LHCN-M2 (cell line): ENCODE measurements at places on chromosomes 5 and 9. TPM values are rescaled to one million over a fixed set of nuclear protein-coding genes. Genes with fewer than 3 reads are reported as not detected.

DNA sequence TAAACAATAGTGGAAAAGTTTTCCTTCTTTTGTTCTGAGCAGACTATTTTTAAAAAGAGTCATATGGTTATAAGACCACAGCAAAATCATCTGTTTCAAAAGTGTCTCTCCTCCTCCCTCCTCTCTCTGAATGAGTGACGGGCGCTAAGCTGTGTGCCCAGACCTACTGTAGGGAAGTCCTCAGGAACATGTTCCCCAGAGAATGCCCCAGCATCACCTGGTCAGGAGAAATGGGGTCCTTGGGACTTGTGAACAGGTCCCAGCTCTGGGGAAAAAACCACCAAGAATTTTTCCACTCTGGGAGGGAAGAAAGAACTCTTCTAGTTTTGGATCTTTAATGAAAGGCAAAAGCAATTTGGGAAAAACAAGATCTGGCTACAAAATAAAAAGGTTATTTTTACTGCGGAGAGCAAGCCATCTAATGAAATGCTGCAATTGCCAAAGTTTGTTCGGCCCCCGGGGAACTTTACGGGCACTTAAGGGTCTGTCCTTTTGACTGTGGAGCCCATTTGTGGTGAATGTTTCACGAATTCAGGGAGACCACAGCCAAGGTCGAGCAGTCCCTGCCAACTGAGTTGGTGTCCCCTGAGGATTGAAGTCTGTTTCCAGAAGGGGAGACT, 25.9 kb downstream of the BOD1 start:
- no peak for DNase-seq

DNA sequence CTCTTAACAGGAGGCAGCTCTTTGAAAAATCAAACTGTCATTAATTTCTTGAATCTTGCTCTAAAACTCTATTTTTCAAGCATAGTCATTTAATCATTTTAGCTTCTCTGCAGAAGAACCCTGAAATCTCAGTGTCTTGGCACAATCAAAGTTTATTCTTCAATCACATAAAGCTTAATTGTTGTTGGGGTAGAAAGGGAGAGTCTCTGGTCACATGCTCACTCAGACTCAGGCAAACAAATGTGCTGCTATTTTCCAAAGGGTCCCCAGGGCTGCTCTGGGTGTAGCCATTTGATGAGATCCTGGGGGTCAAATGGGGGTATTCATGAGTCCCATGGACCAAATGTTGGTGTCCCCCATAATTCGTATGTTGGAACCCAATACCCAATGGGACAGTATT, 114.8 kb downstream of the MSX2 start:
- no peak for DNase-seq

DNA sequence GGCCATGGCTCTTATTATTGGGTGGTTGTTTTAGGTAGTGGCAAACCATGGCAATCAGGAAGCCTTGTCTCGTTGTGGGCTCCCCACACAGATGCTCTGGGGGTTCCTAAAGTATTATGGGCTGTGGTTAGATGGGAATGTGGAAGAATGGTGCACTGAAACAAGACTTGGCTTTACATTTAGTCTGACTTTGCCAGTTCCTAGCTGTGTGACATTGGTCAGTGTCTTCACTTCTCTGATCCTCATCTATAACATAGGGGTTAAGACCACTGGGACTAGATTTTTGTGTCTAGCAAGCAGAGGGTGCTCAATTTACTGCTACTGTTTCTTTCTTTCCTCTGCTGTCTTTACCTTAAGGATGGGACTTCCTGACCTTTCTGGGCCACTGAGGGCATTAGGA, 149.5 kb downstream of the HSPA4 start:
- no peak for DNase-seq

- DNase-seq, result no peak
These were observed 95.3 kb upstream of the CCDC112 start for GRCh38 chr5:115391780-115392179.

- no peak for DNase-seq
These were observed 60.3 kb downstream of the HSPA4 start for GRCh38 chr5:133112026-133112660.

GRCh38 chr9:33294670-33295432, 4.5 kb downstream of the NFX1 start:
- DNase-seq, result no peak

DNA sequence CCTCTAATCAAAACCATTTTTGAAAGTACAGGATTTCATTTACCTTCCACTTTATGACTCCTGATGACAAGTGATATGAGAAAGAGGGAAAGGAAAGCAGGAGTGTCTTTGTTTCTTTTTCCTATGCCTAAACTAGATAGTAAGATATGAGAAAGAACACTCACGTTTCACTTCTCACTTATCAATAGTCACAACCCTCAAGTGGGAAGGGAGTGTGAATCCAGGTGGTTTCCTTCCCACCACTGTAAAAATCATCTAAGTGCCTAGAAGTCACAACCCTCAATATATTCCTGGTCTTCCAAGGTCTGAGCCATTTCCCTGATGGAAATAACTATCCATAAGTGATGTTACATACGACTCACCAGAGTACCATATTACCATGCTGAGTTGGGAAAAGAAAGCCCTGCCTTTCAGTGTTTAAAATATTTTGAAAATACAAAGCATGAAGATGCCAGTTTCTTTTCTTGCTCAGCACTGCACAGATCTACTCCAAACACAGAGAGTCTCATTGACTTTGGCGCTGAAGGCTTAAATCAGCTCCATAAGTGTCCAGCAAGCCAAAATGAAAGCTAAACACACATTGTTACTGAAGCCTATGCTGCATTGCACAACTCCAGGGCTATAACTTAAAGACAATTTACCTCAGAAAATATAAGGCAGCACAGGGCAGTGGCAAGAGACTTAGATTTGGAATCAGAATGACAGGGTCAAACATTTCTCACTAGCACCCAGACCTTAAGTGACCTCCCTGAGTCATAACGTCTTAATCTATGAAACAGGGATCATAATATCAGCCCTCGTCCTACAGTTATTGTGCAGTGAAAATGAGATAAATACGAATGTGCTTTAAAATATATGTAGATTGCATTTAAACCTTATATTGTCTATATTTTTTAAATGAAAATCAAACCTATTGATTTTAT, 301.2 kb downstream of the KIAA0825 start:
- DNase-seq, result peak; percentile 10

DNA sequence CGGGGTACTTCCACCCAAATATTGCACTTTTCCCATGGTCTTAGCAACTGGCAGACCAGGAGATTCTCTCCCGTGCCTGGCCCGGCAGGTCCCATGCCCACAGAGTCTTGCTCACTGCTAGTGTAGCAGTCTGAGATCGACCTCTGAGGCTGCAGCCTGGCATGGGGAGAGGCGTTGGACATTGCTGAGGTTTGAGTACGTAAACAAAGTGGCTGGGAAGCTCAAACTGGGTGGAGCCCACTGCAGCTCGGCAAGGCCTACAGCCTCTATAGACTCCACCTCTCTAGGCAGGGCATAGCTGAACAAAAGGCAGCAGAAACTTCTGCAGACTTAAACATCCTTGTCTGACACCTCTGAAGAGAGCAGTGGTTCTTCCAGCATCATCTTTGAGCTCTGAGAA, 40.1 kb upstream of the EBF1 start:
- DNase-seq, result no peak

DNA sequence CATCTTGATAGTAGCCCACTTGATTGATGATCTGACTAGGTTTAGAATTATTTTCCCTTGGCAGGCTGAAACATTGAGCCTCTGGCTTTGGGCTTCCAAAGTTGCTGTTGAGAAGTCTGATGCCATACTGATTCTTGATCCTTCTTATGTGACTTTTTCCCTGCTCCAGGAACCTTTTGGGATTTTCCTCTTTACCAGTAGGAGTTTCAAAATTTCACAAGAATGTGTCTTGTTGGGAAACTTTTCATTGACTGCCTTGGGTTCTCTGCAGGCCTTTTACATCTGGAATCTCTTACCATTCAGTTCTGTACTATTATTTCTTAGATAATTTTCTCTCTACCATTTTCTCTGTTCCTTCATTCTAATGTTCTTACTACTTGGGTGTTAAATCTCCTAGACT, 20.0 kb downstream of the STC2 start:
- DNase-seq, result no peak

DNA sequence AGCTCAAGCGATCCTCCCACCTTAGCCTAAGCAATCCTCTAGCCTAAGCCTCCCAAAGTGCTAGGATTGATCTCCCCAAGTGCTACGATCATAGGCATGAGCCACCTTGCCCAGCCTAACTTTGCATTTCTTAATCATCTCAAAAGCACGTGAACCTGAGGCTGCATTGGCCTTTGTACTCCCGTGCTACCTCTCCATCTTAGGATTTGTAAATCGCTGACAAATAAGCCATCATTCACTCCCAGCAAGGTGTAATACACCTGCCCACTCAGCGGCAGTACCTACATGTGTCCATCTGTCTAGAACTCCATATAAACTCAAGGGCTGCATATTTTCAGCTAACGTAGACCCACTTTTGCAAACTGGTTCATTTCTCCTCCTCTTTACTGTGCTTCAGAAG, 2.8 kb downstream of the ANKH start:
- DNase-seq, result no peak

- DNase-seq, result no peak
These were observed 693.6 kb downstream of the PRELID2 start for GRCh38 chr5:145141534-145141933.

DNA sequence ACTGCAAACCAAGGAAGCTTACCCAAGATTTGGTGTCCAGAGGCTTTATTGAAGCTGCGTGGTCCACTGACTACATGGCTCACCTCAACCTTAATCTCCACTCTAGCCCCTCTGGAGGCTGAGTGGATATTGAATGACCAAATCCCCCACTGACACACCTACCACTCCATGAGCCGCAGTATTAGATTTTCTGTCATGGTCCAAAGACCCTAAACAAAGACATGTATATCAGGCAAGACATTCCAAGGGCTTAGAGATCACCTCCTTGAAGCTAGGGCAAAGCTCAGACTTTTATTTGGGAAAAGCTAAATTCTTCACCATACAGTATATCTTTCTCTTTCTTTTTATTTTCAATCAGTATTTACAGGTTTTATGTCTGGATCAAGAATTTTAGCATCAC, 346.2 kb upstream of the CTNND2 start:
- no peak for DNase-seq

- no peak for DNase-seq
These were observed 74.0 kb downstream of the GNAQ start for GRCh38 chr9:77957652-77958051.

GRCh38 chr9:77291714-77292113, 114.4 kb downstream of the VPS13A start:
- peak; percentile 40 for DNase-seq

The RNF208 gene
- 0.26 TPM in 1 of 2 replicates, not detected in the other for total RNA-seq

The CA9 gene
- 2.4 and 3.8 TPM in 2 replicates for total RNA-seq

The SLC22A4 gene
- total RNA-seq, result 5.6 and 8.3 TPM in 2 replicates

The FBN2 gene
- total RNA-seq, result 25.4 and 27.4 TPM in 2 replicates

The GARIN3 gene
- total RNA-seq, result not detected in 2 replicates

The WWC1 gene
- total RNA-seq, result 0.29 and 0.96 TPM in 2 replicates
